Stimulated activated CD4-positive, alpha-beta T cell treated with anti-CD3 and anti-CD28 coated beads, Interleukin-12 subunit alpha, Interleukin-12 subunit beta, amount 100 ng/mL, for 48 hours (primary cell): ENCODE measurements at places on chromosomes 2 and 18.

GRCh38 chr2:181463588-181463987 lies 6.4 kb downstream of the ITGA4 start:
- DNase-seq, result no peak

DNA sequence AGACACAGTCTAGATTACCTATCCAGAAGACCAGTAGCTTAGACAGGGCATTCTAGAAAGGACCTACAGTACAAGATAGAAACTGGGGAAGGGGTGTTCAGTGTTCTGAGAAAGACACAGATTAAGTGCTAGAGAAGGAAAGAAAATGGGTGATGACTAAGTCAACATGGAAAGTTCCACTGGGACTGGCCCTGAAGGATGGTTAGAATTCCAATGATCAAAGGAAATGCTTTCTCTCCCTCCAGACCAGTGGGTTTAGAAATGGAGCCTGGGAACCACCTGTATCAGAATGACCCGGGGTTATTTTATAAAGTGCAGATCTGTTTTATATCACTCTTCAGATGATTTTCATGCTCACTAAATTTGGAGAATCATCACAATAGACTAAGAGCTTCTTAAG lies 5.8 kb upstream of the COLEC12 start:
- no peak for DNase-seq

DNA sequence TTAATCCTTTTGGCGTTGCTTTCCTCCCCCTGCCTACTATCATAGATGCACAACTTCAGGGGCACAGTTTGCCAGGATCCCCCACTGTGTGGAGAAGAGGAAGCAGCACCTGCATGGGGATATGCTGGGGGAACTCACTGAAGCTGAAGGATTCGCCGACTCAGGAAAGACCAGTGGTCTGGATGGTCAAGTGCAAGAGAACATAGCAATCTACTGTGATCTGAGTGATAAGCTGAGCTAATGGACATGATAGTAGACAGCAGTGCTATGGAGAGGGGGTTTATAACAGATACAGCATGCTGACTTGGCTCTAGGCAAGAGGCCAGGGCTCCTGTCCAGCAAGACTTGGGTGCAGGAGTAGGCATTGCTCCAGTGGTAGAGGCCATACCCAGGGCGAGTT lies 124.4 kb upstream of the NRP2 start:
- DNase-seq, result no peak

DNA sequence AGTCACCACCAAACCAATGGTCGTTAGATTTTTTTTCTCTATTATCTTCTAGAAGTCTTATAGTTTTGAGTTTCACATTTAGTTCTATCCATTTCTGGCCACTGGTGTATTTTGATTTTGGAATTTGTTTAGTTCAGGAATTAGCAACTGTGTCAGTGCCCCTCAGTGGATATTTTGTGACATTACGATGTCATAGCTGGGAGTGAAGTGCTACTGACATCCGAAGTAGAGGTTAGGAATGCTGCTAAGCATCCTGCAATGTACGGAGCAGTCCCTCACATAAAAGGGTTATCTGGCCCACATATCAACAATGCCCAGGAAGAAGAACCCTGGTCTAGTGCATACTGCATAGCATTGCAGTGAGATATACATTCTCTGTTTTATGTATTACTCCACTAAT lies 157.4 kb upstream of the RGPD4 start:
- DNase-seq, result no peak

DNA sequence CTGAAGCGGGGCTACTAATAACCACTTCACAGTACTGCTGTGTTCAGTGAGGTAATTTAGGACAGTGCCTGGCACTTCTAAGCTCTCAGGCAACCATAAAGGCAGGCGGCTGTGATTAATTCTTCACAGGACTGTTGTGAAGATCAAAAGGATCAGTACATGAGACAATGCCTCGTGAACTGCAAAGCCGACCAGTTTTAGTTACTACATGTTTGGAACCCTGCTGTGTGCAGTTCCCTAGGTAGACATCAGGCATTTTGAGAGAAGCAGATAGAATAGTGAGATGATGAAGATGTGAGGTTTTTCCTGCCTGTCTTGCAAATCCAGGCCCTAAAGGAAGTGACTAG lies 19.1 kb downstream of the EFHD1 start:
- no peak for DNase-seq

GRCh38 chr18:45782662-45783061 lies 42.8 kb upstream of the SIGLEC15 start:
- DNase-seq, result no peak

GRCh38 chr2:235647877-235648276 lies 154.0 kb downstream of the AGAP1 start:
- no peak for DNase-seq

GRCh38 chr2:44740678-44741077 lies 200.8 kb upstream of the SIX3 start:
- no peak for DNase-seq

DNA sequence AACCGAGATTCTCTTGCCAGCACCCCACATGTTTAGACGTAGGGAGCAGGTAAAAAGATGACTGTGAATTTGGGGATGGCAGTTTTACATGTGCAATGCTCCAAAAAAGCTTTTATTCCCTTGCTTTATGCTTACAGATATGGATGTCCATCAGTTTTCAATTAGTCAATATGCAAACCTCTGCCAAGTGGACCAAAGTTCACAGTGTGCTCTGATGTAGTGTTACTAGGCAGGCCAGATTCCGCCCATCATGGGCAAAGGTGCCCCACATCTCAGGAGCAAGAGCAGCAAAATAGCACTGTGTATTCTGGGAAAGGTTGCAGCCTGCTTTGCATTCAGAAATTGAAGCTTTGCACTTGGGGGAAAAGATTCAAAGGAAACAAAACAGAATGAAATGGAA lies 329.7 kb upstream of the ZEB2 start:
- DNase-seq, result no peak

- DNase-seq, result no peak
These were observed 3.1 kb upstream of the MOB1A start for GRCh38 chr2:74181739-74182138.

DNA sequence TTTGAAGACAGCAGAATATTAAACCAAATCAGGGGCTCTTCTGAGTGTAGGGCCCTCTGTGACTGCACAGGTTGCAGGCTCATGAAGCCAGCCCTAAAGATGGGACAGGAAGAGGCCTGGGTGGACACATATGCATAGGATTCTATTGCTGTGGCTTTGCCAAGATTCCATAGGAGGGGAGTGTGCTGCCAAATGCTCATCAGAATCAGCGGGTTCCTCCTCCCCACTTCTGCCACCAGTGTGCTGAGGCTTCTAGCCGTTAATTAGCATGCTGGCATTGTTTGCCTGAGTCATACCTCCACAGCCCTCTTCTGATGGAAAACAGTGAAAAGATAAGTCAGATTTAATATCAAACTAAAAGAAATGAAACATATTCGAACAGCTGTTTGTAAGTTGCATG lies 103.9 kb upstream of the TMEFF2 start:
- no peak for DNase-seq

DNA sequence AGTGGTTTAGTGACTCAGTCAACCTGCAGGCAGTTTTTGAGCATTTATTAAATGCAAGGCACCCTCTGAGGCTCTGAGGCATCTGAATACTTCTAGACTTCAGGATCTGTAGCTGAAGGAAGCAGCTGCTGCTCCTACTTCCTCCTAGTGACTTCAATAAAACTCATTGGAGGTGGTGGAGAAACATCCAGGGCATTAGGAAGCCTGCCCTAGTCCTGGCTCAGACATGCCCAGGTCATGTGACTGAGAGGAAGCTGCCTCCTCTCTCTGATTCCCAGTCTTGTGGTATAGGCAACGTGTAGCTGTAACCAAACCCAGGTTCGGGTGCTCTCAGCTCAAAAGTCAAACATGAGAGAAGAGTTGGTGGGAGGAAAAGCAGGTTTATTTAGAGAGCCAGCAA lies 287.2 kb upstream of the GYPC start:
- no peak for DNase-seq

DNA sequence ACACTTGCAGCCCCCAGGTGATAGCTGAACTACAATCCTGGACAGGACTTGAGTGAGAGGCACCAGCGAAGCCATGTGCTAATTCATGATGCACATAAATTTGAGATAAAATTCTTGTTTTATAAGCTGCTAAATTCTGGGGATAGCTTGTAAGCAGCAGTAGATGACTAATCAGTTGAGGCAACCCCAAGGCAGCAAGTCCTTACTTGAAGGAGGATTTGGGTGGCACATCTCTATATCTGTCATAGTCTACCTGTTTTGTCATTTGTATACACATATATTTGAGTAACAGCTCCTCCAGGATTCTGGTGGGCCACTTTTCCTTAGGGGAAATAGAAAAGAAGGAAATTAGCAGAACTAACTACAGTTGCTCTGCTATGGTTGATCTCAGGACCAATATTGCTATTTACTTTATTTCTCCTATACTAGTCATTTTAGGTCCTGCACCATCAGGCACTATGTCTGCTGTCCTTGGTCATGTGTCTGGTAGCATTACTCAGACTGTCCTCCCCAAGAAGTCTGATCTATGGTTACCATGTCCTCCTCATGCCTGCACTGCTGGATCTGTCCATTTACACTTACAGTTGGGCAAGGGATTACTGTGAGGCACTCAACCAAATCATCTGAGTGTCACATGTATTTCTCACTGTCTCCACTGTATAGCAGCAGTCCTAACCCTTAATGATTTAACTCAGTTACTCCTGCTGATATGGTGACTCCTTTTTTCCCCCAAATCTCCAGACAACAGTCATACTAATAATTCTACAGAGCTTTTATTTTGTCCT lies 436.0 kb upstream of the CWC22 start:
- no peak for DNase-seq

GRCh38 chr18:251572-251971 lies 16.3 kb downstream of the THOC1 start:
- DNase-seq, result no peak

GRCh38 chr2:132280912-132281311 lies 119.2 kb upstream of the ANKRD30BL start:
- no peak for DNase-seq

- no peak for DNase-seq
These were observed 565.3 kb upstream of the ZNF804A start for GRCh38 chr2:184032983-184033382.

- no peak for DNase-seq
These were observed 119.1 kb downstream of the PTGR3 start for GRCh38 chr18:75089748-75090327.

GRCh38 chr2:54898456-54899226 lies 151.6 kb downstream of the RTN4 start:
- DNase-seq, result no peak

DNA sequence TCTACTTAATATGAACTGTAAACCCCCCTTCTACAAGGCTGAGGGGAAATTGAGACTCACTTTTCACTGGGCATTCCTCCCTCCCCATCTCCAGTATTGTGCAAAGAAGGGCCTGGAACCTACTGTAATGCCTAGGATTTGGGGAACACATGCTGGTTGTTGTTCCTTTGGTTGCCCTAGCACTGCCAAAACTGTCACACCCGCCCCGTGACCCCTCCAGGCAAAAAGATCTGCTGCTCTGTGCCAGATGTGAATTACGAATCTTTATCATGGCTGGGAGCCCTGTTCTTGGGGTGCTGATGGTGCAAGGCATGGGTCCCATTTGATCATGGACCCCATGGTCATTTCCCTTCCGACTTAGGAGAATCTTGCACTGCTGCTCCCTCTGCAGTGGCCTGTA lies 95.4 kb downstream of the CABLES1 start:
- no peak for DNase-seq

- DNase-seq, result no peak
These were observed 14.7 kb downstream of the GRB14 start for GRCh38 chr2:164606557-164606956.

DNA sequence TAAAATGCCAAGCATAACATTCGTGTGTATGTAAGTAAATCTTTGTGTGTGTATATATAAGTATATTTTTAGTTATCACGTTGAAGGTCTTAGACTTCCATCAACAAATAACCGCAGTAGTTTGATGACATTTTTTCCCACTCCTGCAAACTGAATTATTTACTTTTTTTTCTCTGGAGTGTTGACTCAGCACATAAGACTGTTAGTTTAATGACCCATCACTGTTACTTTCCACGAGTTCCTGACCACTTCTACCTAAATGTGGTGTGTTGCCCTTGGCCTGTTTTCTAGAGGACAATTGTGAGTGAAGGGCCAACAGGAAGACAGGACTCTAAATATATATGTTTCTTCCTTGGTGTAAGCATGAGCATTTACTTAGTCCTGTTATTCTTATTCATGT lies 71.3 kb upstream of the TXNDC2 start:
- no peak for DNase-seq

DNA sequence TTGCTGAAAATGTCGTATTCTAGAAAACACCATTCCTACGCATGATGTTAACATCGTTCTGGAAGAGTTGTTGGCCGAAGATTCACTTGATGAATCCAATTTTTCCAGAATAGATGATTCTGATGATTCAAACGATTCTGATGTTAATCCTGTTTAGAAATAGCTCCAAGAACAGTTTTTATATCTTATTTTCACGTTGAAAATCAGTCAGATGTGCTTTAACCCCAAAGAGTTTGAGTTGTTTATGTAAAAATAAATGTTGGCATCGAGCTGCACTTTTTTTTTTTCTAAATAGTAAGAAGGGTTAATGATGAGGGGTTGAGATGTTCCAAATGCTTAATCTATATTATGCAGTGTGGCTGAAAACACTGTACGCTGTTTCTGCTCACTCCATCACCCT lies 99.9 kb upstream of the LINC00305 start:
- DNase-seq, result no peak

- DNase-seq, result peak; percentile 45
These were observed 1.0 kb downstream of the CXCR4 start for GRCh38 chr2:136116813-136117390.

DNA sequence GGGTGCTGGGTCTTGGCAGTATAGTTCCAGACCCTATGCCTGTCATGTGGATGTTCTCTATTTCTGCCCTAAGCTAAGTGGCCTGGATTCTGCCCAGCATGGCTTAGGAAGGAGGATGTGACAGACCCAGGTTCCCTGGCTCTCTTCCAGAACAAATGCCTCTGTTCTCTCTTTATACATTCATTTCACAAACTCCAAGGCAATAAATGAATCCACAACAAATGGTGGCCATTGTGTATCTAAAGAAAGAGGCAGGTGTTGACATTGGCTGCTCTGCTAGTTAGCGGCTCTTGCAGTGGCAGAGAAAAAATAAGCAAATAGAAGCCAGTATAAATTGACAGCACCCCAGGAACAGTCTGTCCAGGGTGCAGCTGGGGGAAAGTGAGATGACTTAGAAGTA lies 298.6 kb downstream of the SUCLG1 start:
- DNase-seq, result no peak

DNA sequence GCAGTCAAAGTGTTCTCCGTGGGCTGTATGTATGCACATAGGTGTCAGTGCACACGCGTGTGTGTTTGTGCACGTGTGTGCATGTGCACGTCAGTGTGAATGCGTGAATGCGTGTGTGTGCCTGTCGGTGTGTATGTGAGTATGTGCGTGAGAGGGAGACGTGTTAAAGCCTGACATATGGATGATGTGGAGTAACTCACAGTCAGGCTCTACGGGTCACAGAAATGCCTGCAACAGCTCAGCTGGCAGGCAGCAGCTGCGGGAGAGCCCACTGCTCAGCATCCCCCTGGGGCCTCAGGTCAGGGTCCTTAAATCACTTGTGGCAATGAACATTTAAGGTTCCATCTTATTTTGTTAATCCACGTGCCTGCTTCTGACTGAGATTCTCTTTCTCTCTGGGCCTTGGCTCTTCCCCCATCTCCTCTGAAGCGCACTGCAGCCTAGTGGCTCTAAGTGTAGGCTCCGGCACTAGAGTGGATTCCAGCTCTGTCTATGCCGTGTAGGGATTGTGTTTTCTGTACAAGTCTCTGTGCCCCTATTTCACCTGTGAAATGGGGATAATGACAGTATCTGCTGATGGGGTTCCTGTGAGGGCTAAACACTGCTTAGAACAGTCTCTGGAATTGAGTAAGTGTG lies 63.0 kb downstream of the DYSF start:
- no peak for DNase-seq

GRCh38 chr2:60534892-60535684 lies 18.4 kb downstream of the BCL11A start:
- DNase-seq, result no peak
